Ovary (tissue), 10 donors: ENCODE measurements at places on chromosomes 4 and X.

DNA sequence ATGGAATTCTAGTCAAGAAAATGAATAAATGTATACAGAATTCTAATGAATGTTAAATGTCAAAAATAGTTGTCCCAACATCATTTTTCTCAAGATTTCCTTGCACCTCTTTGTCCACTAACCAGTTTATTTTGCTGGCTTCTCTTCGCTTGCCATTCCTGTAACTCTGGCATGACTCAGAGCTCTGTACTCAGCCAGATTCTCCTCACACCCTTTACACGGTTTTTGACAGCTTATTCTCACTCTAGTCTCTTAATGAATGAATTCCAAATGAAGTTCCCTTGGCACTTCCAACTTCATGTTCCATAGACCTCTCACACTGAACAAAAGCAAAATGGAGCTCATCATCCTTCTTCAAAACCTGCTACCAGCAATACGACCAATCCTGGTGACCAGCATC is 419.3 kb upstream of the SLIT2 start:
- no peak overlapping the region for H3K4me3 ChIP-seq
- H3K27ac ChIP-seq = no peak overlapping the region
- no peaks in the 10 kb centered on the region for H3K27me3 ChIP-seq
- no peak for DNase-seq

GRCh38 chrX:115226929-115227328 is 7.0 kb downstream of the LRCH2 start:
- no peaks in the 10 kb centered on the region for H3K36me3 ChIP-seq
- no peak overlapping the region for H3K27ac ChIP-seq
- no peak for DNase-seq
- no peaks in the 10 kb centered on the region for H3K27me3 ChIP-seq
- no peaks in the 10 kb centered on the region for H3K4me1 ChIP-seq

DNA sequence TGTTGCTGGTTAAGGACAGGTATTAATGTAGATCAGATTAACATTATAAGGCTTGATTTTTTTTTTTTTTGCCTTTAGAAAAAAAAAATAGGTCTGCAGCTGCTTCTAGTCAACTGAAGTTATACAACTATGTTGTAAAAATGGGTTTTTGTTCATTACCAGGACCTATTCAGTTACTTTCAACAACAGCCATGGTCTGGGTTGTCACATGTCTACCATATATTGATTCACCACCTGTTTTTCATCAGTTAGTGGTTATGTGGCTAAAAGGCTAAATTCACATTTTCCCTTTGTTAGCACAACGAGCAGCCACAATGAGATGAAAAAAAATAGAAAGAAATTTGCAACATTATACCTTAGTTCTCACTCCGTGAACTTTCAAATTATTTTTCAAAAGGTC is 45.5 kb downstream of the GLRB start:
- no peaks in the 10 kb centered on the region for H3K27me3 ChIP-seq
- no peak overlapping the region for H3K4me3 ChIP-seq
- H3K4me1 ChIP-seq = no peaks in the 10 kb centered on the region
- no peak overlapping the region for H3K27ac ChIP-seq

GRCh38 chr4:151175233-151175632 is 75.8 kb downstream of the RPS3A start:
- H3K4me1 ChIP-seq = peaks cover 17% of the 10 kb centered on the region
- H3K27me3 ChIP-seq = no peaks in the 10 kb centered on the region
- no peak for DNase-seq
- no peaks in the 10 kb centered on the region for H3K36me3 ChIP-seq
- H3K27ac ChIP-seq = peak overlapping the region; percentile 55

- no peak for DNase-seq
- H3K27ac ChIP-seq = peak overlapping the region; percentile 43
- no peak overlapping the region for H3K4me3 ChIP-seq
- no peaks in the 10 kb centered on the region for H3K27me3 ChIP-seq
These were observed 35.3 kb upstream of the CXCL8 start for GRCh38 chr4:73705056-73705432.

DNA sequence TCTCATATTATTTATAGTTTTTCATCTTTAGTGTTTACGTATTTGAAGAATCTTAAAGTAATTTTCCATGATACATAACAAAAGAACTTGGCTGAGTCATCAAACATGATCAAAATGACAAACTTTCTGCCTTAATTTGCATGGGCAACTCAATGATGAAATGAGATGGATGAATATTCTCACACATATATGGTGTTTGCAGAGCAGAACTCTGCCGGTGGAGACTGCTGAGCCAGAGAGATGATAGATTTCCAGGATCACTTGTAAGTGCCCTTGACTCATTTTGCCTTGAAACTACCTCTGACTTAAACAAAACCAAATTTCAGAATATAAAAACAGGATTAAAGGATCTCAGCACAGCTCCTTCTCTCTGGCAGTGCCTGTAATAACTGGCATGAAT is 38.2 kb downstream of the TRPC3 start:
- H3K4me3 ChIP-seq = no peak overlapping the region
- no peaks in the 10 kb centered on the region for H3K4me1 ChIP-seq
- H3K36me3 ChIP-seq = no peaks in the 10 kb centered on the region
- H3K27me3 ChIP-seq = no peaks in the 10 kb centered on the region
